ENCODE measurements at places on chromosomes 11 and 22.

GRCh38 chr11:128947773-128948172, 5.1 kb upstream of the TP53AIP1 start:
- DNase-seq: no peak

DNA sequence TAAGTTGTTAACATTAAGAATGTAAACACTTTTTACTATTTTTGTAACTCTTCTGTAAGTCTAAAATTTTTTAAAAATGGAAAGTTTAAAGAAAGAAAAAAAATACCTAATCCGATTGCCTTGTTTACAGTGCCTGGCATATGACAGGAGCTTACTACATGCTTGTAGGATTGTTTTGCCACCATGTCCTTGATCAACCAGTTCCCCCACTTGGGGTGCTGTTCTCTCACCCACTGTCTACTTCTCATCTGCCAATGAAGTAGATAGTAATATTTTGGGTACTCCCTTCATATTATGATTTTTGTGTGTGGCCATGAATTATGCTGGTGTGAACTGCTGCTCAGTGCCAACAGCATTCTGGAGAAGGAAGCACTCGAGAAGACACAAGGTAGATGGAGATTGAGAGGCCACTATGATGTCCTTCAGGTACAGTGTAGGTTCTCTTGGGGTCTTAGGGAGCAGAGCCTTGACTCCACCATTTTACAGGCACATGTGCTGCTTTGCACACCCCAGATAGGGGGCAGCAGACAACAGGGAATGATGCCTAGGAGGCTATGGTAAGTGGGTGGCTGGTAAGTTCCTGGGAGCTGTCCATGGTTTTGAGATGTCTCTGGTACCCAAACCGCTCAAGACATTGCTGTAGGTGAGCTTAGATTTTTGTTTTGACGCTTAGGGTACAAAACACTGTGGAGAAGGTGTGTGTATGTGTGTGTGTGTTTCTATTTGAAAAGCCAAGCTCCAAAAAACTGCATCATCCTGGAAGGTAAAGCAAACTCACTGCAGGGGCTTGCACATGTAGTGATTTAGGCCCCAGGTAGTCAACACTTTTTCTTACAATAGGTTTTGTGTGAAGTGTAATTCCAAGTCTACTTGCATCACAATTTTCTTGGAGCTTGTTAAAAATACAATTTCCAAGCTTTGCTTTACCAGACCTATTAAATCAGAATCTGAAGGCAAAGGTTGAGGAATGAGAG, 494.5 kb upstream of the LARGE1 start:
- peak; percentile 16 for DNase-seq

- no peak for DNase-seq
Measured at GRCh38 chr11:9057888-9058287, 33.5 kb downstream of the SCUBE2 start.

DNA sequence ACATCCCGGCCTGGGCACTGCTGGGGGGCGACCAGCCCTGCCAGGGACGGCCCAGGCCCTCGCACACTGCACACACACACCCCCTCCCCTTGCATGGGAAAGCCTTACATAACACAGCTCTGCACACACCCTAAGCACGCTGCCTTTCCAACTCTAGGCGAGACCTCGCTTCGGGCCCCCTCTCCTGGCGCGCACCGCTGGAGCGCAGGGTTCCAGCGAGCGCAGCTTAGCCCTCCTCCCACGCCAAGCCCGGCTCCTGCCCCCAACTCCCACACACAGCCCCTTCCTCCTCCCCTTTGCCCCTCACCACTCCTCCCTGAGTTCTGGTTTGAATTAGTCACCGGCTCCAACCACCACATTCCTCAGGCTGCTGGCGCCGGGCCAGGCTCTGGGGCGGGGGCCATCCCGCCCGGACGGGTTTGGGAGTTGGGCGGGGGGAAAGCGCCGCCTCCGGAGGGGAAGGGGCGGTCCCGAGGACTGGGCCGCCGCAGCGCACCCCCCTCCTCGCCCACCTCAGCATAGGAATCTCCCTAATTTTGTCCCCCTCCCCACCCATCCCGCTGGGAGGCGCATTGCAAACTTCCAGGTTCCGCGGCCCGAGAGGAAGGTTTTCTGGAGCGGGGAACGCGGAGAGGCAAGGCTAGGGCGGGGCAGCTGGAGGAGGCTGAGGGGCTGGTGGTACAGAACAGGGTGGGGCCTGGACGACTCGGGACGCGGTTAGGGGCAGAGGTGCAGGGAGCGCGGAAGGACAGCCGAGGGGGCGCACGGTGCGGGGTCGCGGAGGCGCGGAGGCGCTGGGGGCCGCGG, 966 bp downstream of the AHNAK start:
- DNase-seq: peak; percentile 84

GRCh38 chr11:63906585-63906984, 10.4 kb downstream of the RCOR2 start:
- no peak for DNase-seq

- DNase-seq: no peak
Measured at GRCh38 chr22:20955548-20955947, 11.5 kb upstream of the AIFM3 start.

DNA sequence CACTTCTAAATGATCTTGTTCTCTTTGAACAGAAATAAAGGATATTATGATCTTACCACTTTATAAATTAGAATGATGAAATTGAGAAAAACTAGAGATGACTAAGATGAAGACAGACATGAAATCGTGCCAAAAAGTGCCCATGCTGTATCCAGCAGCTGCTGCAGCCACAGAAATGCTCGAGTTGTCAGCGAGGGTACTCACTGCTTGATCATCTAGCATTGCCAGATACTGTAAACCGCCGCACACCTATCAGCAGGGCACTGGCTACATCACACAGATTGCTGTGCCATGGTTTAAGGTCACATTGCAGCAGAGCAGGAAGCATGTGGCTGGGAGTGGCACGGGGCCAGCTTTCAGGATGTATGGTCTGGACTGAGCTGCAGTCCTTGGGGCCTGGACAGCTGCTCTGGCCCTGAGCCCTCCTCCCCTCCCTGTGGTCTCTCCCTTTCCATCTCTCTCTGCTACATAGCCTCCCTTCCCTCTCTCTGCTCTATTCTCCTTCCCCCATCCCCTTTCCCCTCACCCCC, 51.0 kb upstream of the SEPTIN5 start:
- DNase-seq: peak; percentile 7

DNA sequence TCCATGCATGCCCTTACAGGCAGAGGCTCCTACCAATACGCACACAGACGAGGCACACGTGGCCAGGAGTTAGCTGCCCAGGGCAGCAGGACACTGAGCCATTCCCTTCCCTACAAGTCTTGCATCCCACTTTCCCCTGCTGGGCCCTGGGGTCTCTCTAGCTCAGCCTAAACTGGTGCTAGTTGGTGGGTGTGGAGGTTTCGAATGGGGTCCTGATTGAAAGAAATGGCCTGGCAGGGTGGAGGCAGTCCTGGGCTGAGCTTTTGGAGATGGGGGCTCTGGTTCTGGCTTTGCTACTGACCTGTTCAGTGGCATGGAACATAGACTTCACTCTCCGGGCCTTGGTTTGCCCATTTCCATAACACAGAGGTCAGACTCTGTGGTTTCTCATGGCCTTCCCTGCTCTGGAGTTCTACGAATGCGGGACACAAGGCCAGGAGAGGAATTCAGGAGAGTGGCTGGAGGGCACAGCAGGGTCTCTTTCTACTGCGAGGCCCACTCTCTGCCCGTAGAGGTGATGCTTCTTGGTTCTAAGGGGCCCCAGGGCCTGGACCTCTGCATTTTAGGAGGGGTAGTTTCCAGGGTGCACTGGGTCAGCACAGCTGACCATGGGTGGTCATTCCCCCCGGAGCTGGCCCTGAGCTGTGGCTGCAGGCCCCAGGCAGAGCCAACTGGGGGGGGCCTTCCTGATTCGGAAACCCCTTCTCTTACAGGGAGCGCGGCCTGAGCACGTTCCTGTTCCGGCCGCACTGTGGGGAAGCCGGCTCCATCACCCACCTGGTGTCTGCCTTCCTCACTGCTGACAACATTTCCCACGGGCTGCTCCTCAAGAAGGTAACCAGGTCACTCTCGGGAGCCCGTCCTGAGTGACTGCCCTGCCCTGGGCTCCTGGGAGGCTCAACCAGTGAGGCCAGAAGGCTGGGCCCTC, 40.0 kb downstream of the RNF141 start:
- DNase-seq: no peak

DNA sequence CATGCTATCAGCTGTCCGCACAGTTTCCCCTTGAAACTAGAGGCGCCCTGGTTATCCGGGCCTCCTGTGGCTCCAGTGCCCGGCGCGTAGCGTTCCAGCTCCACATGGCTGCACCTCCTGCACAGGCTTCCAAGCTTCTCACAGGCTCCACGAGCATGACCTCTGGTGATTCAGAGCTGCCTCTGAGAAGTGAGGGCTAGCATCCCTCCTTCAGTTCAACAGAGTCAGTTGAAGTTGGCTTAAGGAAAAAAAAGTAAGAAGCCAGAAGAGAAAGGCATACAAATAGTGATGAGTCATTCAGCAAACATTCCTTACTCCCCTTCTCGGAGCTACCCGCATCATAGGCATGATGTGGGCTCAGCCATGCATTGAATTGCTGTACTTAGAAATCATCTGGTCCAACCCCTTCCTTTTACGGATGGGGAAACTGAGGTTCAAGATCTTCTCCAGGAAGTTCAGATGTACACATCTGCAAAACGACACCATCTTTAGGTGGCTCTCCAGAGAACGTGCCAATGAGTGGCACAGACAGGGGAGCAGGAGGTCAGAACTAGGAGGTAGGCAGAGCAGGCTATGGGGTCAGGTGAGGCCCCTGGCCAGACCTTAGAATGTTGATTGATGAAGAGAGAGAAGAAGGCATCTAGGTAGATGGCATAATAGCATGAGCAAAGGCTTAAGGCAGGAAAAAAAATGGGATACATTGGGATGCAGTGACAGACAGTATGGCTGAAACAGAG, 216.3 kb upstream of the TBCEL start:
- DNase-seq: peak; percentile 100

DNA sequence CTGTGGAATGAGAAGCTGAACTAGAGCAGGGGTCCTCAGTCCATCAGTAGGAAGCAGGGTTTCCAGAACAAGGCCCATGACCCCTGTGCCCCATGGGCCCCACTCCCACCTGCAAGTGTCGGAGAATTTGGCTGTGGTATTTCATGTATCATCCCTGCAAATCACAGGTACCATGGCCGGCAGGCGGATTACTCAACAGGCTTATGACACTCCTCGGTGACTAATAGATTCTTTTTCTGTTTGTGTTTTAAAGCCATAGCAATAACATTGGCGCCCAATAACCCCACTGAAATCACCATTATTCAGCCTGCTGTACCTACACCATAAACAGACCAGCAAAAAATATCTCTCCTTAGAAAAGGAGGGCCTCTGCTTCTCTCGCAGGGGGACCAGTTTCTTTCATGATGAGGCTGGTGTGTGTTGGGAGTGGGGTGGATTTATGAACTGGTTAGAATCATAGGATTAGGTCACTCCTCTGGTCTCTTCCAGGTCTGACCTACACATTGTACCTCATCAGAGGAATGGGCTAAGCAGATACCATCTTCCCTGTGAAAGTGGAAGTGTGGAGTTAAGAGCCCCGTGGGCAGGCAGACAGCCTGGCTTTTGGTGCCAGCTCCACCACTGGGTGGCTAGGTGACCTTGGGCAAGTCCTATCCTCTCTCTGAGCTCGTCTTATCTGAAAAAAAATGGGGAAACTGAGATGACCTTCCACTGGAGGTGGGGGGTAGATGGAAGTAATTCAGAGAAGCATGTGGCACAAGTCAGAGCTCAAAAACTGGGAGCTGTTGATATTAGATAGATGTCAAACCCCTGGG, 60.2 kb upstream of the WNT11 start:
- DNase-seq: peak; percentile 86

- DNase-seq: no peak
Measured at GRCh38 chr11:63240791-63241379, 2.5 kb downstream of the SLC22A25 start.

DNA sequence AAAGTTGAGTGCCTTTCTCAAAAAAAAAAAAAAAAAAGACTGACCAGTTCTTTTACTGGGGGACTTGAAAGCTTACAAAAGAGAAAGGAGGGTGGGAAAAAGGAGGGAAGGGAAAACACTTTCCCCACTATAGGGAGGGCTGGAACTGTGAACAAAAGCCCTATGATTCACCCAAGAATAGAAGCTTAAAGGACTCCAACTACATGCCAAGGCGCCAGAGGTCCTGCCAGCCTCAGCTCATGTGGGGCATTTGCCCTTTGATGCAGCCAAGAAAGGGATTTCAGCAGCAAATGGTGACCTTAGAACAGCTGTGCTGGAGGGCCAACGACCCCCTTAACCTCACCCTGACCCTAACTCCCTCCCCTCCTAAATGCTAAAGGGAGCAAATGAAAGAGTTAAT, 160.0 kb downstream of the NTM start:
- no peak for DNase-seq

DNA sequence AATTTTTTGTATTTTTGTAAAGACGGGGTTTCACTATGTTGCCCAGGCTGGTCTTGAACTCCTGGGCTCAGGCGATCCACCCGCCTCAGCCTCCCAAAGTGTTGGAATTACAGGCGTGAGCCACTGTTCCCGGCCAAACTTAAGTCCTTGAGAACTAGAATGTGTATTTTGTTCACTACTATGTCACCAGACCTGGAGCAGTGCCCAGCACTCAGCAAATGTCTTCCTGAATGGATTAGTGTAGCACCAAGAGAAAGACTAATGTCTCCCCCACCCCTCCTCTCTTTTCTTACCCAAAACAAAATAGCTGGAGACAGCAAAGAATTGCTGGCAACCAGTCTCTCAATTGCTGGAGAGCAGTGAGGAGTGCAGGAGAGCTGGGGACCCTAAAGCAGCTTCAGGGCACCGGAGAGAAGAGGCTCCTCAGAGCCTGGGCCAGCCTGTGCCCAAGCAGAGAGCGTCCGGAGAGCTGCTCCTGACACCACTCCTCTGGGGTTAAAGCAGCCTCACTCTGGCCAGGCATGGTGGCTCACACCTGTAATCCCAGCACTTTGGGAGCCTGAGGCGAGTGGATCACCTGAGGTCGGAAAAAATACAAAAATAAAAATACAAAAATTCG, 14.9 kb downstream of the SLC25A18 start:
- peak; percentile 69 for DNase-seq

DNA sequence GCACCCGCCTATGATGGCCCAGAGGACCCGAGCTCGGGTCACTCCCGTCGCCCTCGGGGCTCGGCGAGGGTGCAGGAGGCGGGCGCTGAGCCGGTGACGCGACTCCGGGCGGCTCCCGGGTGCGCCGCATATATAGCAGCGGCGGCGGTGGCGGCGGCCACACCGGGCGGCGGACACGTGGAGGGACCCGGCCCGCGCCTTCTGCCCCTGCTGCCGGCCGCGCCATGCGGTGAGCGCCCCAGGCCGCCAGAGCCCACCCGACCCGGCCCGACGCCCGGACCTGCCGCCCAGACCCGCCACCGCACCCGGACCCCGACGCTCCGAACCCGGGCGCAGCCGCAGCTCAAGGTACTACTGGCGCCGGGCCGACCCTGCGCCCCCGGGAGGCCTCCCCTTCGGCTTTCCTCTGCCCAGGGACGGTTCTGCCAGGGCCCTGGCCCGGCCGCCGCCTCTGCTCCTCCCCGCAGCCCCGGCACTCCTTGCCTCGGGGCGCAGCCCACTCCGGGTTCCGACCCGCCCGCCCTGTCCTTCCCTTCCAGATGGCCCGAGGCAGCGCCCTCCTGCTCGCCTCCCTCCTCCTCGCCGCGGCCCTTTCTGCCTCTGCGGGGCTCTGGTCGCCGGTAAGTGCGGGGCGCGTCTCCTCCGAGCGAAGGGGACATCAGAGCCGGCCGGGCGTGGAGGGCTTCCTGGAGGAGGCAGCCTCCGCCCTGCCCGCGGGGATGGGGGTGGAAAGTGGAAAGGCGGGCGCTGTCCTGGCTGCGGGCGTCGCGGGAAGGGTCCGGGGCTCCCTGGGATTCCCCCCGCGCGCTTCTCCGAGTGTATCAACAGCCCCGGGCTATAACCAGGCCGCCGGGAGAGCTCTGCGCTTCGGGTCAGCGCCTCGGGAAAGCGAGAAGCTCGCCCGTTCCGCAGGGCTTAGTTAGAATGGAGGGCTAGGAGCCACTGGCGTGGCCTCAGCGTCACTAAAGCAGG, at the start of gene GAL:
Gene GAL, plus strand, starts transcription at position 160 of the 972 bp plus-strand sequence. Its CDS starts 380 bp downstream, at position 540.
- no peak for DNase-seq

- DNase-seq: peak; percentile 36
Measured at GRCh38 chr11:19631712-19632498, 80.7 kb upstream of the NAV2 start.
